ENCODE measurements at places on chromosomes 4 and X.

- DNase-seq, result no peak
Measured at GRCh38 chrX:5236096-5236495, 992.6 kb downstream of the NLGN4X start.

DNA sequence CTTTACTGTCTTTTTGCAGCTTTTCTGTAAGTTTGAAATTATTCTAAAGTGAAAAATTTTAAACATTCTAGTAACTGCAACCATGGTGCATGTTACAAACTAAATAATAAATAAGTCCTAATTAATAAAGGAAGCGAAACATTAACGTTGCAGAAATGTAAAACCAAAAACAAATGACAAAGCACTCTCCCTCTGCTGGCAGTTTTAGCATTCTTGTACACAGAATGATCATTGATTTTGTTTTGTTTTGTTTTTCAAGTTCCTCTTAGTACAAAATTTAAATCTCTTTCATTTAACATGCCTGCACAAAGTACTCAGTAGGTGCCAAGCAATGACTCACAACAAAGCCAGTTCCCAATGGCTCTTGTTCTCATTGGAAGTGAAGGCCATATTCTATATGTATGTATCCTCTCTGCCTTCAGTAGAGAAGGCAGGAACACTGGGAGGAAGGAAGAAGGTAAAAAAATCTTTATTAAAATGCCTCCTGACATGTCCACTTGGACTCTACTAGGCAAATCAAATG is 13.7 kb upstream of the TMSB4X start:
- no peak for DNase-seq

DNA sequence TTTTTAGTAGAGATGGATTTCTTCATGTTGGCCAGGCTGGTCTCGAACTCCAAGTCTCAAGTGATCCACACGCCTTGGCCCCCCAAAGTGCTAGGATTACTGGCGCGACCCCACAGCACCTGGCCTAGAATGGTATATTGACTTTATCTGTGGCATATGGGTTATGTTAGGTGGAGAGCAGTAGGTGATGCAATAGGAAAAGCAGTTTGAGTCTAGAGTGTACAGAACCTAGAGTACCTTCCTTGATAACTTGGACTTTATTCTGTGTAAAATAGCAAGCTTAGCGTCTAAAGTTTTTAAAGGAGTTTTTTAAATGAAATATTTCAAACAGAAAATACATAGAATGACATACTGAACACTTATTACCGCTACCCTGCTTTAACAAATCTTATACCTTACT is 312.0 kb upstream of the ZCCHC13 start:
- DNase-seq, result no peak

DNA sequence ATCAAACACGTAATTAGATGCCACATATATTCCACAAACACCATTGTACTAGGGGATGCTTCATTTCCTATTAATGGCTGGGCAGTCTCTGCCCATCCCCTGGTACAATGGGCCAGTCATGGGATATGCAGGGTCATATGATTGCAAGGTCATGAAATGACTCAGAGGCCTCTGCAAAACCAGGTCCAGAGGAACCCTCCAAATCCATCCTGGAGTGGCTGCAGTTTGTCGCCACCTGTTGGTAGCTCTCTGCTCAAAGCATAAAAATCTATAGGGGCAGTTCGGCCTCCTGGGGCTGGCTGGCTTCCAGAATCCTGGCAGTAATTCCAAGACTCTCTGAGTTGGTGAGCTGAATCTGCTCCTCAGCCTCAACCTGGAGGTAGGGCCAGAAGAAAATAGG is 22.9 kb upstream of the PUDP start:
- DNase-seq, result peak; percentile 36

DNA sequence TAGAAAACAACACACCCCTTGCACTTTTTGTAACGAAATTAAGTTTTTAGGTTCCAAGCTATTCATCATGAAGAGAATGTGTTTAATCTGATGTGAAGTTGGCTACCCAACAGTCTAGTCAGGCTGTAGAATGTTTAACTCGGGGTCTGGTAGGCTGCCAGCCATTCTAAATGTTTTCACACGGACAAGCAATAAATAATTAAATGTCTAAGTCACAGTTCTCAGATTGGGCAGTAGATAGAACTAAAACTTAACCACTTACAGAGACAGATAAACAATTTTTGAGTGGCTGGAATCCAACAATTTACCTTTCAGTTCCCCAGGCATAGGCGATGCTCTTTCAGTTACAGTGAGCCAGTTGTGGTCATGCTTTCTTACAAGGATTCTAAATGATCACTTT is 66.5 kb downstream of the CHIC2 start:
- DNase-seq, result no peak

DNA sequence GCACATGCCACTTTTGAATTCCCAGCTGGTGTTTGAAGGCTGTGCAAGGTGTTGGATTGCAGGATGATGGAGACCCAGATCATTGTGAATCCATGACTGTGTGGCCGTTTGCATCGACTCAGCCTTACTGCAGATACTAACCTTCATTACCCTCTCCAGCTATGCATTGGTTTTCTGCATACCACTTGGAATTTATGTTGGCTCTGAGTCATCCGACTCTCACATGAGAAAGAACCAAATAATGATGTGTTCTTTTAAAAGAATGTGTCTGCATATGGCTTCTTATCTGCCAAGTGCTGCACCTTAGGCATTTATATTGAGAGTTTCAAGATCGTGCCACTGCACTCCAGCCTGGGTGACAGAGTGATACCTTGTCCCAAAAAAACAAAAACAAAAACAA is 106.7 kb upstream of the PRKX start:
- DNase-seq, result no peak

GRCh38 chrX:48754238-48754637 is 7.3 kb upstream of the GLOD5 start:
- no peak for DNase-seq

DNA sequence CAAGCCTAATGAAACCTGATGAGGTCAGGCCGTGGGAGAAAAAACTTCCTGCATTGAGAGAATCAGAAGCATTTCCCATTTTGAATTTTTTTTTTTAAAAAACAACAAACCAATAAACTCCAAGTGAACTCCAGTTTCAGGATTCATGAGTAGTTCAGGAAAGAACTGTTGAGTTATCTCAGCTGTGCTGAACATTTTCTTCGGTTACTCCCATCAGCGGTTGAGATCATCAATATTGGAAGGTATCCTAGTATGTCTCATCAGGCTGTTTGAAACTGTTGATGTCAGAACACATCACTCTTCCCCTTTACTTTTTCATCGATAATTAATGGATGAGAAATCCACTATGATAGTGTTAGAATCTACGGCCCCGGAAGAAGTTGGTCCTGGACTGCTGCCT is 82.4 kb upstream of the ADGRG2 start:
- DNase-seq, result no peak

- no peak for DNase-seq
Measured at GRCh38 chrX:109959356-109959871, 43.5 kb upstream of the TMEM164 start.

DNA sequence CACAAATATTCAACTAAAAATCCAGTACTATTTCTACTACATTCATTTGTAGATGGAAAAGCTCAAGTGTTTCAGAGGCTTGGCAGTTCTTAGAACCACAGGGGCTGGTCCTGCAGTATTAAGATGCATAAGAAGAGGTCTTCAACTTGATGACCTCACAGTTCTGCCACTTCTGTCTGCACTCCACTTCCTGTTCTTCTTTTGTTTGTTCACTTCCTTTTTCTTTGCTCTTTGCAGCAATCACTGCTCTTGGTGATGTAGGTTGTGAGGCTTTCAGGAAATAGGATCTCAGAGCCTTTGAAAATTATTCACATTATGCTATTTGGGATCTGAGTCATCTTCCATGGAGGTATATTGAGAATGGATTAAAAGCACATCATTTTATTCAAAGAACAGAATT is 602.0 kb upstream of the CPEB2 start:
- no peak for DNase-seq

GRCh38 chrX:116009346-116009745 is 161.2 kb upstream of the AGTR2 start:
- DNase-seq, result no peak

GRCh38 chrX:151042842-151043241 is 59.7 kb downstream of the HMGB3 start:
- no peak for DNase-seq

DNA sequence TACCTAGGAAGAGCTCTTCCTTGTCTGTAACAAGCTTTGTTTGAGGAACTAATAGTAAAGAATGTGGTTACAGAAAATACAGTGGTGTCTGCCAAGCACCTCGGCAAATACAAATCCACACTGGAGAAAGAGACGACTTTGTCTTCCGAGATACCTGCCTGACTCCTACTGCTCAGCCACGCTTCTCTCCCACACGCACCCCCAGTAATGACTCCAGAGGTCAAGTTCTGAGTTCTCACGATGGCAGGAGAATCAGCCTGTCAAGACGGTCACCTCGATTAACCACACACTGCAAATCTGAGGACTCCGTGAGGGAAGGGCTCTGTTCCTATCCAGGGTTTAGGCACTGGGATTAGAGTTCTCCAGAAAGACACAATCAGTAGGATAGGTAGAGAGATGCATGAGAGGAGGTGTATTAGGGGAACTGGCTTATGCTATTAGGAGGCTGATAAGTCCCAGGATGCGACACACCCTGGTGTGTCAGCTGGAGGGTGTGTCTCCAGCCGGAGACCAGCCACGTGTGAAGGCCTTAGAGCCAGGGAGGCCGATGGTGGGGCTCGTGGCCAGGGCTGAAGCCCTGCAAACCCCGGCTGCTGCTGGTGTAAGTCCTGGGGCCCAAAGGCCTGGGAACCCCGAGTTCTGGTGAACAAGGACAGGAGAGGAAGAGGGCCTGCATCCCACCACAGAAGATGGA is 8.4 kb upstream of the TRIML2 start:
- no peak for DNase-seq

- no peak for DNase-seq
Measured at GRCh38 chr4:184757810-184758209, 23.9 kb upstream of the CENPU start.

- DNase-seq, result no peak
Measured at GRCh38 chrX:153778684-153779101, 2.1 kb upstream of the SRPK3 start.

- no peak for DNase-seq
Measured at GRCh38 chr4:38082424-38083385, 122.5 kb downstream of the PTTG2 start.

DNA sequence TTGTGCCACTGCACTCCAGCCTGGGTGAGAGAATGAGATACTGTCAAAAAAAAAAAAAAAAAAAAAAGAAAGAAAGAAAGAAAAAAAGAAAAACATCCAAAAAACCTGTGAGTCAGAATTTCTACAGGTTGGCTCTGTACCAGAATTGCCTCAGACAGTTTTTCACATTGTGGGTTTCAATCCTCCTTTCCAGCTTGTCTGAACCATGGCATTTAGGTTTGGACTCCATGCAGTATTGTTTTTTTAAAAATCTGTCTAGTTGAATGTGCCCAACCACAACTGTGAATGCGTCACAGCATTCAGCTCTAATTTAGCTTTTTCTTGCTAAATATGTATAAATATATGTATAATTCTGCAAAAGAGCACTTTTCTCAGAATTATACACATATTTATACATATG is 31.4 kb upstream of the ARSH start:
- DNase-seq, result no peak

DNA sequence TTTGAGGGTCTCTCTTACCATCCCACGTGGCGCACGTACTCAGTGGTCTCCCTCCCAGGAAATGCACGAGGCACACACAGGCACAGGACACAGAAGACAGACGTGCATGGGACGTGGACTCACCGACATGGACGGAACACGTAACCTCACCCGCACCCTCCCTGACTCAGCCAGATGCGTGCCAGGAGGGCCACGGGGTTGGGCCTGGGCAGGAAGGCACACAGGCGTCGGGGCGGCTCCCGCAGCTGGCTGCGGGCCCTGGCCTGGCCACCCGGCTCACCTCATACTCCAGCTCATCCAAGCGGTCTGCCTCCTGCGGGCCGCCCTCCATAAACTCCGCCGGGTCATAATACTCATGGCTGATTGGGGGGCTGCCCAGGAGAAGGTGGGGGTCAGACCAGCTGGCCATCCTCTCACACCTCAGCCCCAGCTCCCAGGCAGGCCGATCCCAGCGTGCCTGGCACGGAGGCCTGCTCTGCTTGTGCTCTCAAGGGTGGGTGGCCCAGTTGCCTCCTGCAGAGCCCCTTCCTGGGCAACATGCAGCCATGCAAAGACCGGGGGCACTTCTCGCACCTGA is 12.6 kb downstream of the SSR4 start:
- no peak for DNase-seq

DNA sequence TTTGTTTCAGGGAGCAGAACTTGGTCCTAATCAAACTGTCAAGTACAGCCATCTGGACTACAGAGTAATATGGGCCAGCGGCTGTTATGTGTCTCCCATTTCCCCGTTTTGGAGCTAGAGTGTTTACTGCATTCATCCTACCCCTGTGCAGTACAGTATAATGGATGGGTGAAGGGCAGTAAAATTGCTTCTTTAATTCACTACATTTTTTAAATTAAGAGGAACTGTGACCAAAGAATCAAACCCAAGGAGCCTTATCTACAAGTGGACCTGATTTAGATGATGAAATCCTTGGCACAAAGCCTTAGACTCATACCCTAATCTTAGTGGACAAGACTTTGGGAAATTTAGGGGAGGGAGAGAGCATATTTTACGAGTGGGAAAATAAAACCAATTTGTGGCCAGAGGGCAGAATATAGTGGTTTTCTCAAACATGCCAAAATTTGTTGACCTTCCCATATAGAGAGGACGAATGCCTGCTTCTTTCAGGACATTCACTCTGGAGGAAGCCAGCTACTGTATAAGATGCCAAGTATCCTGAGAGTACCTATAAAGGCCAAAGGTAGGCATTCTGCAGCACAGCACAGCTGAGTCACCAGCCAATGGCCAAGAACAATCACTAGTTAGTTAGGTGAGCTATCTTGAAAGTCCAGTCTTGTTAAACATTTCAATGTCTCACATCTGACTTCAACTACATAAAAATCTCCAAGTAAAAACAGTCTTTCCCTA is 253.8 kb upstream of the KCNIP4 start:
- no peak for DNase-seq

- no peak for DNase-seq
Measured at GRCh38 chr4:13495753-13496152, 11.6 kb upstream of the RAB28 start.

DNA sequence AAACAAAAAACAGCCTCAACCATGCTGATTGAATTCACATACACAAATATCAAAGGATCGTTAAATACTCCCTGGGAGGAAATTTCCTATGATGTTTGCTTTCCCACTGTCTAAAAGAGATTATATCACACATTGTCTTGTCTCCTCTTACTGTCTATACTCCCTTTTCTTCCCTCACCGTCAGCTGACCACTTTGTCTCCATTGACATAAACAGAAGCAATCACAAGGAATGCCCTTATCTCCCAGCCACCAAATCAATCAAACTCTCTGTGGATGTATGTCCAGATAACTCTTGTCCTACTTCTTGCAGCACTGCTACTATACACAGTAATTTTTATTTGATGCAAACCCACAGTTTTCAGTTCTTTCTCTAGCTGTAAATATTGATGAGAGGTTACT is 12.2 kb upstream of the NUDT9 start:
- no peak for DNase-seq

DNA sequence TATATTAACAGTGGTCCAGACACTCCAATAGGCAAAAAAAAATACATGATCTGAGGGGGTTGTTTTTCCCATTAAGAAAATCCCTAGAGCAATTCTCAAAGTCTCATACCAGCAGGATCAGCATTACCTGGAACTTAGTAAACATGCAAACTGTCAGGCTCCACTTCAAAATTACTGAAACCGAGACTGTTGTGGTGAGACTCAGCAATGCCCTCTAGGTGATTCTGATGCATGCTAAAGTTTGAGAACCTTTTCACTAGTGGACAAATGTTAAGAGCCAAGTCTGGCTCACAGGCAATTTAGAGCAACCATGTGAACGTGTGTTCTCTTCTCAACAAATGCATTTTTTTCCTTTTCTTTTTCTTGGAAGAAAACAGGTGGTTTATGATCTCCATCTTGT is 30.2 kb downstream of the NEK1 start:
- DNase-seq, result no peak

- no peak for DNase-seq
Measured at GRCh38 chr4:167380964-167381363, 146.7 kb upstream of the SPOCK3 start.

Data from CD4-positive, alpha-beta T cell treated with Interleukin-17A for 1 hour (primary cell).